ENCODE measurements at places on chromosomes 11 and 22. TPM values are rescaled to one million over a fixed set of nuclear protein-coding genes. Genes with fewer than 3 reads are reported as not detected.

DNA sequence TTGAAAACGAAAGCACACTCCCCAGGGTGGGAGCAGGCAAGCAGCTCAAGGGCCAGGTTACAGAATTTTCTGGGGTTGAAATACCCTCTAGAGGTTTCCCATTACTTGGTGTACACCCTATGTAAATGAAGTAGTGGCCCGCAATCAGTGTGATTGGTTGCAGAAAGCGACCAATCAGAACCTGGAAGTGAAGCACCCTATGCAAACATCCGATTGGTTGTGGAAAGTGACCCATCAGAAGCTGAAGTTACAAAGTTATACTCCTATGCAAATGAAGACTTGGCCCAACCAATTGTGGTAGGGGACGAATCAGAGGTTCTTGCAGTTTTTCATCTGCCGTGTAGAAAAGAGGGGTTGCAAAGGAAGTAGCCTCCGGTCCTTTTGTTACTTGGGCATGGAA, 19.2 kb downstream of the PRR5 start:
- DNase-seq = no peak

DNA sequence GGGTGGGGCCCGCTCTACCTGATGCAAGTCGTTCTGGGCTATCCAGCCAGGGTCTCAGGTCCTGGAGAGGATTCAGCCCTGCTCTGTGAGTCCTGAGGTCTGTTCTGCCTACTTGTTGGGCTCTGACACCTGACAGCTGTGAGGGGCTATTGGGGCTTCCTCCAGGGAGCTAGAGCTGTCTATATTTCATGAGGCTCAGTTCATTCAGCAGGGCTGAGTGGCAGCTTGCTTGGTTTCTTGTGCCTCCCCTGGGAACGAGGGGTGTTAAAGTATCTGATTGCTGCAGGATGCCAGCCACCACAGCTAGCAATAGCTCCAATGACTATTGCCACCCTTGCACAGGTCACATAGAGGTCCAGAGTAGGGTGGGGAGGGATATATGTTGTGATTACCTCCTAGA, 26.7 kb downstream of the INSC start:
- DNase-seq = no peak

DNA sequence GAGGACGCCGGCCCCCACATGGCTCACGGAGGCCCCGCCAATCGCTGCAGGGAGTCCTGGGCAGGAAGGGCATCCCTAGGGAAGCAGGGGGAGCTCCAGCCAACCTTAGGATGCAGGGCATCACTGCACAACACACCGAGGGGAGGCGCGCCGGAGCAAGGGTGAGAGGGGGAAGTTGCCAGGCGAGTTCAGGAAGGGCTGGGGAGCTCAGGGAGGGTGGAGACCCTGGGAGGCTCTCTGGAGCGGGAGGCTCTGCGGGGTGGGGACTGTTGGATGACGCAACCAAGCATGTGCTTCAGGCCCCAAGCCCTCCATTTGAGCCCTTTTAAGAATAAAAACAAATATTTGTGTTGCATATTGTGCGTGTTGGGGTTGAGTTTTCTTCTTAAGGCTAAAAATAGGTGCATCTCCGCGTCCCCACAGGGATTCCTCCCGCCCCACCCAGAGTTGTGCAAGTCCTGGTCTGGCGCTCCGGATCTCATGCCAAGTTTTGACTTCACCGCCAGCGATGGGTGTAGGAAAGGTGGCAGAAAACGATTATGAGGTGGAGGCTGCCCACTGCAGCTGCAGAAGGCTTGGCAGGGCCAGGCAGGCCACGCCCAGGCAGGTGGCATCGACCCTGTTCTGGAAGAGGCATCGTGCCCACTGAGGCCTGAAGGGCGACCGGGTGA, 65.2 kb downstream of the WNT7B start:
- DNase-seq = no peak

GRCh38 chr22:31020334-31020733, 51.3 kb downstream of the TUG1 start:
- no peak for DNase-seq

DNA sequence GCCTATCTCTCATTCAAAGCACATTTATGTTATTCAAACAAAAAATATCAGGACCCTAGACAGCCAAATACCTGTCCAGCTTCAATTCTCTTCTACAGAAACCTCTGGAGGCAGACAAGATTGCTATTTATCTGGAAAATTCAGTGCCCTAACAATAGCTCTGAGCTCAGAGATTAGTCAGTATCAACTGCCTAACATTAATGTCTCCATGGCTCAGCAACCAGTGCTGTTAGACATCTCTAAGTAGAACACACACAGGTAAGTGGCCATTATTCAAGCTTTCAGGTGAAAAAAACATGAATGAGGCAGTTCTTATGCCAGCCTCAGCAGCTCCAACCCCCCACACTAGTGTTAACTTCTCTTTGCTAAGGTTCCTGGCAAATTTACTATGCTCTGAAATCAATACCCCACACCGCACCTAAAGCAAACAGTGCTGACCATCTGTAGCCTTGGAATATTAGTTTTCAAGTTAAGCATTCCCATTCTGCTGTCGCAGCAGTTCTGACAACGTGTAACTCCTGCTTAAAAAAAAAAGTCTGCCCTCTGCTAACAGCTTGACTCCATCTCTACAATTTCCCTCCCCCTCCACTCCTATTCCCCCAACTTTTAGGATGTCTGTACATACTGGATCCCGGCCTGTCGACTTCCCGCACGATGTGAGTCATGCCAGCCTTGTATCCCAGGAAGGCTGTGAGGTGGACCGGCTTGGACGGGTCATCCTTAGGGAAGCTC, 1.5 kb downstream of the RPL3 start:
- DNase-seq = peak; percentile 66

DNA sequence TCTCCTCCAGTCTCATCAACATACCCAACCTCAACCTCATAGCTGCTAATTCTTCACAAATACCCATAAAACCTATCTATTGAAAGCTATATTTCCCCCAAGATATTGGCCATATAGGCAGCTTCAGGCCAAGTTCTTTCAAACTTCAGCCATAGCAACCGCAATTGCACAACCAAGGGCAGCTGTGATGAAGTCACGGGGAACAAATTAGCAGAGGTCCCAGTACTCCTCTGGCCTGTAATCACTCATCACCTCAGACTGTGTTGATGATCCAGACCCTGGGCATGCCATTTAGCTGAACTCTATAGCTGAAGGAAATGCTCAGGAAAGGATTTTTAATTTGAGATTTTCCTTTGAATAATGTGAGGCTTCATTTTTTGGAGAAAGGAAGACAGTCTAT, 84.1 kb downstream of the SLC1A2 start:
- no peak for DNase-seq

DNA sequence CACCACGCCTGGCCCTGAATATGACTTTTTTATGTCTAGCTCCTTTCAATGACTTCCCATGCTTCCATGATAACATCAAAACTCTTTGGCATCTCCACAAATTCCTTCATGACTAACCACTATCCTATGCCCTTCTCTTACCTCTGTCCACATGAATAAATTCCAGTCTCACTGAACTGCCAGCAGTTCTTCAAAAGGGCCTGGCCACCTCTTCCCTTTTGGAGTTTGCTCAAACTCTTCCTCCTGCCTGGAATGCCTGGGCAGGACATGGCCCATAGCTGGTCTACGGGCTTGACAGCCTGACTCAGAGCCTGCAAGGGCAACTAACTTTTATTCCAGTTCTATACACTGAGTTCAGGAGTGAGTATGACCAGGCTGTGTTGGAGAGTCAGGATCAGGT, 41.8 kb upstream of the ZBTB16 start:
- DNase-seq = no peak

DNA sequence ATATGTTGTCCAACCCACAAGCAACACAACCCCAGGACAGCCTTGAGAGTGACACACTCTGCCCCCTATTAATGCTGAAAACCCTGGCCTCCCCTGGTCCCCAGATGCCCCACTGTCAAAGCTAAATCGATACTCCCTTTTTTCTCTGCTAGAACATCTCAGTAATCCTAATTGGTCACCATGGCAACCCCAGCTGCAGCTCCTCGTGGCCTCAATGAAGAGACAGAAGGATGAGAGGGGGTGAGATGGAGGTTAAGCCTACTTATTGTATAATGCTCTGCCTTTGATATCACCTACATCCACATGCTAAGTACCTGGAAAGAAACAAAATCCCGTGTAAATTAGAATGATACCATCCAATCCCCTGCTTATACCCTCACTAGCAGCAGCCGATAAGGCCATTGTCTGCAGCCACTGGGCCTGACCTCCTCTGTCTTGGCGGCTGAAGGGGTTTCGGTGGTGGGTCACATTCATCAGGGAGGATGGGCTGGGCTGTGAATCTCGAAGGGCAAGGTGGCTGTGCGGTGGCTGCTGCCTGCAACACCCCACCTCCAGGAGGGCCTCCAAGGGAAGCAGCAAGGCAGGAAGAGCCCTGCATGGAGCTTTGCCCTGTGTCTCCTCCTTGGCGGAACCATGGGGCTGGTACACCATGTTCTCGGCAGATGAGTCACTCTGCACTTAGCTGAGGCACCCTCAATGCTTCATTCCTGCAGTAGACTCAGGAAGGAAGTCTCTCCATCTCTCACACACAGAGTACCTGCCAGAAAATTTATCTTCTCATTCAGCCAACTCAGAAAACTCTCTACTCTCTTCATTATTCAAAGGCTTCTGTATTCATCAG, 399.5 kb downstream of the BUD13 start:
- DNase-seq = peak; percentile 64

GRCh38 chr11:116885951-116886655, 48.7 kb upstream of the APOA1 start:
- no peak for DNase-seq

- DNase-seq = no peak
These were observed 393.0 kb upstream of the ANO3 start for GRCh38 chr11:25938952-25939351.

DNA sequence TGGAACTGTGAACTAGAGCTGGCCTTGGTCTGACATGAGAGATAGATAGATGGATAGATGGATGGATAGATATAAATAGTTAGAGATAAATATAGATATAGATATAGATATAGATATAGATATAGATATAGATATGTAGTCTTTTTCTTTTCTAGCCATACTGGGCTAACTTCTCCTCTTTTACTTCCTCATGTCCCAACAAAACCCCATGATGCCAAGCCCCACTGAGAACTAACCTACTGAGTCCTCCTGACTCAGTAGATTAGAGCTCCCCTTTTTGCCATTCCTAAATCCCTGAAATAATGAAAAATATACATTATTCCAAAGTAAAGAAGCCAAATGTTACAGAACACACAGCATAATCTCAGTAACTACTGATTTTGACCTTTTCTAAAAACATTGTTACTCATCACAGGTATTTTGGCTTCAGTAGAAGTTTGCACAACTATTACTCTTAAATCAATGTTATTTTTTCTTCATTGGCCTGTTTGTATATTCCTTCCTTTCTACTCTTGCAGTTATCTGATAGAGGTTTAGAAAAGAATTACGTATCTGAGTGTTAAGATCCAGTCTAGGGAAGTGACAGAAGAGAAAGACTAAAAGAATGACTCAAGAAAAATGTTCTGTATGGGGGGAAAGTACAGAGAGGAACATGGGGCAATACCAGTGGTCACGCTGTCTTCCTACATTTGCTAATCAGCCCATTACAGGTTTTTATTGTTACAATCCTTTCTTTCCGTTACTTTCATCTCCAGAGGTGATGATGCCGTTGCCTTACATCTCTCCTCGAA, 6.0 kb upstream of the OR10D3 start:
- no peak for DNase-seq

Gene CST6
- 0.22 TPM for total RNA-seq

Gene MUC5AC
- total RNA-seq = not detected

Gene OR56A1
- total RNA-seq = not detected

Gene SLC29A2
- 0.79 TPM for total RNA-seq

Gene PATE2
- total RNA-seq = not detected

Gene C11orf87
- not detected for total RNA-seq

Gene GGTLC2
- not detected for total RNA-seq

Gene TYMP
- total RNA-seq = 19.8 TPM

Data from lung microvascular endothelial cell (primary cell).